Immature natural killer cell (primary cell): ENCODE measurements at places on chromosomes 2 and 18.

DNA sequence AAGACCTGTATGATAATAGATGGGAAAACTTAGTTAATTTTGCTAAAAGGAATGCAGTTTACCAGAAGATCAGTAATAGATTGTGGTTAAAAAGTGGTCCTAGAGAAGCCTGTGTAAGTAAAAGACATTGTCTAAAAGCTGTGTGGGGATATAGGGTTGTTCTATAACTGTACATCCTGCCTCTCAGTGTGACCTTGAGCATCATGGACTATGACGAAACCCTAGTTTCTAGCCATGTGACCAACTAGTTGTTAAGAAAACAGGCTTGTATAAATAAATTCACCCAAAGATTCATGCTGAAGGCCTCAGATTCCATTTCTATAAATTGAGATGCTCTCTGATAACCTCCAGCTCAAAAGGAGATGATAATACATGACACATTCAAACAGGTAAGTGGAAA is 160.7 kb downstream of the IKZF2 start:
- no peak for DNase-seq

DNA sequence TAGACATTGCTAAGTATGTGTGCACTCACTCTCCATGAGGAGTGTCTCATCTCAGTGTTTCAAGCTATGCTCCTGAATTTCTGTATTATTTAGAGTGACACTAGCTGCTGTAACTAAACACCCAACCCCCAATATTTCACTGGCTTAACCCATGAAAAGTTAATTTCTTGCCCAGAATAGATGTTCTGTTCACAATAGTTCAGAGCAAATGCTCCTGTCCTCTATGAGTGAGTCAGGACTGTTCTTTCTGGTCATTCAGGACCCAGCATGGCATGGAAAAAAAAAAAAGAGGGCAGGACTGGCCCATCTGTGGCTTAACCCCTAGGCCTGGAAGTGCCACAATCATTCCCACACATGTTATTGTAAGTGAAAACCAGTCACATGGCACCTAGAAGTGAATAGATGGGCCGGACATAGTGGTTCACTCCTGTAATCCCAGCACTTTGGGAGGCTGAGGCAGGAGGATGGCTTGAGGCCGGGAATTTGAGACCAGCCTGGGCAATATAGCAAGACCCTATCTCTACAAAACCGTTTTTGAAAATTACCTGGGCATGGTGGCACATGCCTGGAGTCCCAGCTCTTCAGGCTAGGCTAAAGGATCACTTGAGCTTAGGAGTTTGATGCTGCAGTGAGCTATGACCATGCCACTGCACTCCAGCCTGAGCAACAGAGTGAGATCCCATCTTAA is 663.6 kb downstream of the IRS1 start:
- DNase-seq, result no peak

- no peak for DNase-seq
Observed at GRCh38 chr18:72783530-72783929, 84.3 kb downstream of the NETO1 start.

GRCh38 chr18:13273800-13274199 is 55.2 kb downstream of the LDLRAD4 start:
- DNase-seq, result no peak

- no peak for DNase-seq
Observed at GRCh38 chr2:220276741-220277444, 649.5 kb downstream of the SLC4A3 start.

- no peak for DNase-seq
Observed at GRCh38 chr2:67839242-67839641, 223.6 kb downstream of the C1D start.

DNA sequence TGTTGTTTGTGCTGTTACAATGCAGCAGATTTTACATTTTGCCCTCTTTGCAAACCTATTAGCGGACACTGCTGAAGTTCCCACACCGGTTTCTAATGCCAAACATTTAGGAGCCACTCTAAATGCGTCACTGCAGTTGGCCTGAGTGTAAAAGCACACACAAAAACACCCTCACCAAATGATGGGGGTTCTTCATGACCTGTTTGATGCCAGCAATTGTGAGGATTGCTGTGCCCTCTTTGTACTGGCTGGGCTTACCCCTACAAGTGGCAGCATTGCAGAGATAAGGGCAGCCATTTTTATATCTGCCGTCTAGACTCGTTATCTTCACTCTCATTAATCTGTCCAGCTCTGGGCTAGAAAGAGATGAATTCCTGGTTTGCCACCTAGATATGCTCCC is 85.3 kb downstream of the NRP2 start:
- no peak for DNase-seq

GRCh38 chr18:74714791-74715190 is 117.1 kb downstream of the ZNF407 start:
- no peak for DNase-seq
